ENCODE measurements at places on chromosomes 7 and 10. TPM values are rescaled to one million over a fixed set of nuclear protein-coding genes. Genes with fewer than 3 reads are reported as not detected.

Gene HTR5A
- not detected for total RNA-seq

Gene ARHGEF35
- total RNA-seq = 7.1 TPM

Gene PDE6C
- total RNA-seq = not detected

Gene SERPINE1
- 247 TPM for total RNA-seq

Gene CREB5
- 111 TPM for total RNA-seq

Gene RARRES2
- 0.32 TPM for total RNA-seq

Gene KCTD7
- total RNA-seq = 12.4 TPM

Gene RP9
- 5.9 TPM for total RNA-seq

Gene PRKG1
- total RNA-seq = 16.5 TPM

Gene NEURL1
- 0.26 TPM for total RNA-seq

Gene RBP3
- total RNA-seq = not detected

Gene CALHM3
- total RNA-seq = not detected

Gene PIK3AP1
- total RNA-seq = 0.26 TPM

Gene FRAT1
- 2.6 TPM for total RNA-seq

Gene WNT8B
- not detected for total RNA-seq

Gene PLPP4
- total RNA-seq = 0.43 TPM

Gene HERPUD2
- total RNA-seq = 27.8 TPM

Gene THSD7A
- 0.22 TPM for total RNA-seq

Gene SH2B2
- 2.5 TPM for total RNA-seq

Gene SEMA3C
- 669 TPM for total RNA-seq

Gene ZNF438
- 6.3 TPM for total RNA-seq

Gene FFAR4
- not detected for total RNA-seq

Gene GIMAP5
- total RNA-seq = not detected

Gene HOXA2
- total RNA-seq = 0.76 TPM

Gene LHFPL3
- total RNA-seq = not detected

Gene CYP2E1
- 1.6 TPM for total RNA-seq

Gene ELAPOR2
- 4.7 TPM for total RNA-seq

Gene ZNF33B
- 14.2 TPM for total RNA-seq

Gene ADIRF
- 50.6 TPM for total RNA-seq

Gene OR9A4
- total RNA-seq = 0.13 TPM

Gene CFAP69
- 12.3 TPM for total RNA-seq

Gene ACADSB
- 13.7 TPM for total RNA-seq

Gene CCDC6
- total RNA-seq = 71.2 TPM

Gene KNDC1
- 0.65 TPM for total RNA-seq

Gene NODAL
- total RNA-seq = not detected

Gene SLC13A4
- total RNA-seq = 0.76 TPM

Gene OR6V1
- not detected for total RNA-seq

Gene NEUROD6
- not detected for total RNA-seq

Gene VIM
- 8,245 TPM for total RNA-seq

Gene OPN1SW
- not detected for total RNA-seq

Gene BLOC1S2
- 63.2 TPM for total RNA-seq

Gene SFRP4
- 59.5 TPM for total RNA-seq

Gene ATE1
- total RNA-seq = 35.7 TPM

Gene RELN
- under 0.01 TPM for total RNA-seq

Gene AKR1D1
- total RNA-seq = not detected

Gene ZNF775
- total RNA-seq = 3.4 TPM

Gene TRIM74
- not detected for total RNA-seq

Gene HOXA1
- total RNA-seq = 0.65 TPM

Gene SORBS1
- total RNA-seq = 2.6 TPM

Gene PROSER2
- 8.1 TPM for total RNA-seq

Gene GOLGA7B
- total RNA-seq = 0.11 TPM

Gene TFR2
- total RNA-seq = 0.65 TPM

Gene AKR1C8
- not detected for total RNA-seq

Gene MBL2
- not detected for total RNA-seq

Gene ANKIB1
- total RNA-seq = 94.9 TPM

Gene GPR26
- not detected for total RNA-seq

Measured in articular chondrocyte of knee joint (primary cell).